ENCODE measurements at places on chromosomes 7 and 10. TPM values are rescaled to one million over a fixed set of nuclear protein-coding genes. Genes with fewer than 3 reads are reported as not detected.

- H3K4me1 ChIP-seq = peaks cover 25% of the 10 kb centered on the region
- H3K4me3 ChIP-seq = no peak overlapping the region
- H3K27ac ChIP-seq = no peak overlapping the region
Observed at GRCh38 chr7:2247141-2247995, 5.3 kb downstream of the NUDT1 start.

The TIMM23 gene
- 71.6 TPM for total RNA-seq

- no peaks in the 10 kb centered on the region for H3K4me1 ChIP-seq
- H3K36me3 ChIP-seq = no peaks in the 10 kb centered on the region
- H3K4me3 ChIP-seq = no peak overlapping the region
- peaks cover 7% of the 10 kb centered on the region for H3K27me3 ChIP-seq
- DNase-seq = no peak
- H3K27ac ChIP-seq = no peak overlapping the region
Observed at GRCh38 chr10:42888504-42889095, 106.0 kb downstream of the BMS1 start.

DNA sequence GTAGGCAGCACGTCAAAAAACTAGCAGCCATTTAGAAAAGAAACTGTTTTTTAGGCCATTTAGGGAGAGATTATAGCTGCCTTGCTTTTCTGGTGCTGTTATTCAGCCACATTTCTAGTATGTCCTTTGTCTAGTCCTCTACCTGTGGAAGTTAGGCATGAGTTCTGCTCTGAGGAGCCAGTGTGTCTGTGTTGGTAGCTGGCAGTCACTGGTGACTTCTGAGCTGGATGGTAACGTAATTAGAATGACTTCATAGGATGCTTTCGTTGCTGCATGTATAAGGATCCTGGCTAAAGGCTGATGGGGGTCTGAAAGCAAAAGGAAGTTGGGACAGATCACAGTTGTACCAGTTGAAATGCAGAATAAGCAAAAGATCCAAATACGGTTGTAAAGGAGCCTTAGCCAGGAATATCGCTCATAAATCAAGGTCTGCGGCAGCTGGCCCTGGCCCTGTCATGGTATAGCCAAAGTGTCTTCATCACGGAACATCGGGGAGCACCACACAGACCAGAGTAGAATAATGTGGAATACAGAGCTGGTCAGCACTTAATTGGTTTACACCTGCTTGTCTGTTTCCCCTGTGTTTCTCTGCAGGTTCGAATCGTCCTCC, 226.7 kb downstream of the EXOC4 start:
- H3K27me3 ChIP-seq = no peaks in the 10 kb centered on the region
- H3K36me3 ChIP-seq = no peaks in the 10 kb centered on the region
- DNase-seq = no peak
- H3K4me3 ChIP-seq = peak overlapping the region; percentile 41
- H3K27ac ChIP-seq = peak overlapping the region; percentile 74

The TFPI2 gene
- not detected for total RNA-seq

The CRPPA gene
- 2.1 TPM for total RNA-seq

- no peak overlapping the region for H3K27ac ChIP-seq
- H3K36me3 ChIP-seq = no peaks in the 10 kb centered on the region
- no peak for DNase-seq
- peaks cover 2% of the 10 kb centered on the region for H3K4me1 ChIP-seq
Observed at GRCh38 chr7:93238748-93239147, 6.6 kb downstream of the VPS50 start.

DNA sequence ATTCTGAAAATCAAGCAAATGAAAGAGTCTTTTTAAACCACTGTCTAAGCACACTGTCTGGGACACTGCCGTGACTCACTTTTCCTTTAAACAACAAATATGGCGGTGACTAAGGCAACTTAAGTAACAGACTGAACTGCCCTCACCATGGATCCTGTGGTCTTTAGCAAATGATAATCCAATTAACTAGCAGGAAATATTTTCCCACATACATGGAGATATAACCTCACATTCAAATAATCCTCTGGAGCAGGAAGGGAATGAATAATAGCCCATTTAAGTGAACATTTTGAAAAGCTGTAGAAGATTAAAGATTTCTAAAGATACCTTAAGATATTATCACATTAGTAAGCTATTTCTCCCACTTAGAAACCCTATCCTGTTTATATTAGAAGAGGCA, 40.3 kb upstream of the LRRC17 start:
- no peak for DNase-seq
- peaks cover 14% of the 10 kb centered on the region for H3K4me1 ChIP-seq
- peaks cover 2% of the 10 kb centered on the region for H3K27me3 ChIP-seq
- no peak overlapping the region for H3K4me3 ChIP-seq

Data from natural killer cell treated with Interleukin-12 subunit alpha and Interleukin-12 subunit beta and Interleukin-15 and Interleukin-18, amount 100 ng/mL, for 72 hours (primary cell).